ENCODE measurements at places on chromosomes 2 and 18. TPM values are rescaled to one million over a fixed set of nuclear protein-coding genes. Genes with fewer than 3 reads are reported as not detected.

The FOXD4L1 gene
- 0.62 TPM for total RNA-seq

The ANKRD29 gene
- total RNA-seq, result 56.5 TPM

DNA sequence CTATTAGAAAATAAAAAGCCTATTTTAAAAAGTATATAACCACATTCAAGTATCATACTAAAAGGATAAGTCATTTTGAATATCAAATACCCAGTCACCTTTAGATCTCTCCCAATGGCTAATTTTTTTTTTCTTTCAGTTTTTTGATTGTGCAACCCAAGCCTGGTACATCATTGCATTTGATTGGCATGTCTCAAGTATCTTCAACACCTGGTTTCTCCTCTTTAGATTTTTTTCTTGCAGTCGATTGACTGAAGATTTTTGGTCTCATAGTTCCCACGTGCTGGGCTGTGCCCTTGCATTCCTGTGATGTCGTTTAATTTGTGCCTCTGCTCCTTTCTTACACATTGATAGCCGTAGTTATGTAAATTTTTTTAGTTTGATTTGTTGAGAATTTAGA is 40.7 kb downstream of the ATIC start:
- H3K27me3 ChIP-seq, result no peaks in the 10 kb centered on the region
- H3K27ac ChIP-seq, result no peak overlapping the region
- no peak for DNase-seq
- H3K4me3 ChIP-seq, result no peak overlapping the region
- H3K36me3 ChIP-seq, result peaks cover 31% of the 10 kb centered on the region
- no peaks in the 10 kb centered on the region for H3K4me1 ChIP-seq

GRCh38 chr18:28115149-28115550 is 61.8 kb downstream of the CDH2 start:
- H3K36me3 ChIP-seq, result no peaks in the 10 kb centered on the region
- no peaks in the 10 kb centered on the region for H3K27me3 ChIP-seq
- H3K27ac ChIP-seq, result no peak overlapping the region
- H3K4me3 ChIP-seq, result no peak overlapping the region

GRCh38 chr18:25235401-25236042 is 116.4 kb downstream of the ZNF521 start:
- H3K27me3 ChIP-seq, result no peaks in the 10 kb centered on the region
- H3K4me3 ChIP-seq, result no peak overlapping the region
- peaks cover 27% of the 10 kb centered on the region for H3K4me1 ChIP-seq
- no peak for DNase-seq

DNA sequence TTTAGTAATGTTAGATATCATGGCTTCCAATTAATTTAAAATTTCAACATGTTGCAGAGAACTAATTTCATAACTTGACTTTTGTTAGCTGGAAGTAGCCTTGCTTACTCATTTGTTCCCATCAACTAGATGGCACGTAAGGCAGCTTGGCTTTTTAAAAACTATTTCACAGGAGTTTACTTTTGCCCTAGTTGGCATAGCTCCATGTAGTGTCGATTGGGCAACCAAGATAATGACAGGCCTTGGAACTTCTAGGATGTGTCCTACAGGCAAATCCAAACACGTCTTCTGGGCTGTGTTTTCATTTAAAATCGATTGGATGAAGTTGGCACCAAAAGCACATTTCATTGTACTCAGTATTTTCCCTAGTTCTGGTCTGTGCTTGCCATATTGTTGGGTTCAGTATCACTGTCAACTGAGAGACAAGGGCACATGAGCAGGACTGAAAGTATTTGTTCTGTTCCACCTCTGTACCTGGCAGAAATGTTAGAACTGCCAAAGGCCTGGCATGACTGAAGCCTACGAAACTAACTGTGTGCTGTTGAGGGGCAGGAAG is 29.4 kb downstream of the HADHB start:
- peaks cover 30% of the 10 kb centered on the region for H3K4me1 ChIP-seq
- peaks cover 40% of the 10 kb centered on the region for H3K36me3 ChIP-seq
- H3K27me3 ChIP-seq, result no peaks in the 10 kb centered on the region
- H3K4me3 ChIP-seq, result no peak overlapping the region
- peak overlapping the region; percentile 64 for H3K27ac ChIP-seq

DNA sequence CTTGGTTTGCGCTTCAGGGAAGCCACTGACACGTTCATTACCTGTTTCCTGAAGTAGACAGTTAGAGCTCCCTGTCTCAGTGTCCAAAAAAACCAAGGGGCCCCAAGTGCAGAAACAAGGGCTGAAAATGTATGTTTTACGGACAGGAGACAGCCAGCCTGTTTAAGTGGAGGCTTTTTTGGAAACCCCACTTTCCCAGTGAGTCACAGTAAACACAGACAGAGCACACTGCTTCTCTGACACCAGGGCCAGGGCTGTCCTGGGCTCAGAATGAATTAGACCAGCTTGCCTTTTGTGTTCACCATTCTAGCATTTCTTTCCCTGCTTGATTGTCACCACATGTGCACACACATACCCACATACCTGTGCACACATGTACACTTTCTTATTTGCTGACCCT is 128.6 kb downstream of the SH3RF3 start:
- no peaks in the 10 kb centered on the region for H3K36me3 ChIP-seq
- no peak overlapping the region for H3K27ac ChIP-seq
- no peaks in the 10 kb centered on the region for H3K27me3 ChIP-seq
- DNase-seq, result no peak
- peaks cover 71% of the 10 kb centered on the region for H3K4me1 ChIP-seq

The CTIF gene
- total RNA-seq, result 54.8 TPM

GRCh38 chr18:35510076-35510651 is 12.4 kb upstream of the INO80C start:
- no peak overlapping the region for H3K27ac ChIP-seq
- H3K27me3 ChIP-seq, result no peaks in the 10 kb centered on the region
- no peaks in the 10 kb centered on the region for H3K36me3 ChIP-seq
- H3K4me3 ChIP-seq, result no peak overlapping the region

The RNU2-63P gene
- total RNA-seq, result not detected

- H3K4me3 ChIP-seq, result no peak overlapping the region
- no peaks in the 10 kb centered on the region for H3K27me3 ChIP-seq
- H3K36me3 ChIP-seq, result no peaks in the 10 kb centered on the region
- DNase-seq, result no peak
Measured at GRCh38 chr18:70578480-70578879, 289.6 kb downstream of the SOCS6 start.

GRCh38 chr18:47585136-47585535 is 333.7 kb upstream of the SKOR2 start:
- no peaks in the 10 kb centered on the region for H3K4me1 ChIP-seq
- H3K4me3 ChIP-seq, result no peak overlapping the region
- H3K27me3 ChIP-seq, result no peaks in the 10 kb centered on the region
- H3K36me3 ChIP-seq, result no peaks in the 10 kb centered on the region
- H3K27ac ChIP-seq, result no peak overlapping the region
- no peak for DNase-seq

The GTF2A1L gene
- not detected for total RNA-seq
